ENCODE measurements at places on chromosomes 5 and 9. TPM values are rescaled to one million over a fixed set of nuclear protein-coding genes. Genes with fewer than 3 reads are reported as not detected.

Gene MZB1
- not detected for total RNA-seq

Gene SV2C
- total RNA-seq, result not detected

Gene SLC46A2
- total RNA-seq, result not detected

Gene CDX1
- total RNA-seq, result not detected

Gene ZDHHC11
- 11.1 TPM for total RNA-seq

Gene ARL14EPL
- total RNA-seq, result not detected

Gene RASEF
- 11.3 TPM for total RNA-seq

Gene NRG2
- total RNA-seq, result 2.0 TPM

Gene FOXD4L3
- total RNA-seq, result not detected

Gene GFRA3
- total RNA-seq, result 0.05 TPM

Gene ENG
- 0.09 TPM for total RNA-seq

Gene MCC
- 0.26 TPM for total RNA-seq

Gene PTGR1
- 380 TPM for total RNA-seq

Gene CHSY3
- total RNA-seq, result 0.04 TPM

Gene G3BP1
- 184 TPM for total RNA-seq

Gene SLC31A1
- 21.4 TPM for total RNA-seq

Gene LMX1B
- 1.9 TPM for total RNA-seq

Gene ROPN1L
- total RNA-seq, result 2.1 TPM

Gene HSD17B3
- total RNA-seq, result 0.31 TPM

Gene CDH9
- not detected for total RNA-seq

Gene C1QTNF2
- 0.07 TPM for total RNA-seq

Gene FBP2
- not detected for total RNA-seq

Gene DMRT1
- not detected for total RNA-seq

Gene PCDHB12
- total RNA-seq, result 0.02 TPM

Gene FAM153A
- total RNA-seq, result not detected

Gene AK8
- total RNA-seq, result 0.89 TPM
